NCI-H1436 treated with DMSO at 0.1 percent for 48 hours (cell line): ENCODE measurements at places on chromosomes 16 and 17.

GRCh38 chr16:4182581-4183236 lies 59.2 kb downstream of the SRL start:
- DNase-seq: no peak

DNA sequence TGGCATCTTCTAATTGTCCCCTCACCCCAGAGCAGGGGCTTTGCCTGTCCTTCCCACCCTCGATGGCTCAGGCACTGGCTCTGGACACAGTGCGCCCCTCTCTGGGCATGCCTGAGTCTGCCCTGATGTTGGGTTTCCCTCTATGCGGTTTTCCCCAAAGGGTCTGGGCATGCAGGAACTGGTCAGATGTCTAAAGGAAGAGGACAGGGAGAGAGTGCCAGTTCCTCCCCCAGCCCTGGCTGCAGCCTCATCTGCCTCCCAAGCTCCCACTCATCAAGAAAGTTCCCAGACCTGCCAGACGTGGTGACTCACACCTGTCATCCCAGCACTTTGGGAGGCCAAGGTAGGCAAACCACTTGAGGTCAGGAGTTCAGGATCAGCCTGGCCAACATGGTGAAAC lies 41.3 kb upstream of the PABPN1L start:
- DNase-seq: no peak

- DNase-seq: no peak
These were observed 369.1 kb downstream of the XYLT1 start for GRCh38 chr16:17101646-17102045.

DNA sequence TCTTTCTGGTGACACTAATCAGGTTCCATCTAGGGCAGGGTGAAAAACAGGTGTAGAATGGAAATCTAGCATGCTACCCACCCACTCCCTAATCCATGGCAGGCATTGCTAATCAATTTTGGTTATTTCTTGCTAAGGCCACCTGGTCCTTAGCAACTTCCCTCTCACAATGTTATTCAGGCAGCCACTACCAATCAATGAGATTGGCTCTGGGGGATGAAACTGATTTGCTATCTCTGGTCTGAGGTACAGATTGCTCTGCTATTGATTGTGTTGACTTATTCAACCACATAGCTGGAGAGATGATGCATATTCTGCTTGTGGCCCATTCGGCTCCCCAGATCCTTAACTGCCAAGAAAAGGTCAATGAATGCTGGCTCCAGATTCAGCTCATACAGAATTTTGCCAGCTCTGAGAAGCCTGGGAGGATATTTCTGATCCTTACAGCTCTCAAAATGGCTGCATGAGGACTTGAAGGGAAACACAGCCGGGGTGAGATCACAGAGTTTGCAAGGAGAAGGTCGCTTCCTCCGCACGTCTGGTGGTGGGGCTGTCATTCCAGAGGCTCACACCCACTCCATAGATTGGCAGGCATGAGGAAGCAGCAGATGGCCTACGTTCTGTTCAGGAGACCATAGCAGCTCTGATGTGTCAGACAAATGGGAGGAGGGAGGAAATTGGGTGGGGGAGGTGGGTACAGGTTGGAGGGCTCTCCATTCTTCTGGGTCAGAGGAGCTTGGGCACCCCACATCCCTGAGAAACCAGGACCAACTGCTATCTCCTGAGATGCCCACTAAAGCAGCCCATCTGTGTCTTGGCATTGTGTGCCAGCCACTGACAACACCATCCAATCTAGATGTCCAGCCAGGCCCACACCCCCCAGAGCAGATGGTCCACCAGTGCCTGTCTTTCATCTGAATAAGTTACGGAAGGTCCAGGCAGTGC lies 22.3 kb downstream of the SEZ6 start:
- no peak for DNase-seq

- no peak for DNase-seq
These were observed 25.5 kb upstream of the BCO1 start for GRCh38 chr16:81212830-81213465.

DNA sequence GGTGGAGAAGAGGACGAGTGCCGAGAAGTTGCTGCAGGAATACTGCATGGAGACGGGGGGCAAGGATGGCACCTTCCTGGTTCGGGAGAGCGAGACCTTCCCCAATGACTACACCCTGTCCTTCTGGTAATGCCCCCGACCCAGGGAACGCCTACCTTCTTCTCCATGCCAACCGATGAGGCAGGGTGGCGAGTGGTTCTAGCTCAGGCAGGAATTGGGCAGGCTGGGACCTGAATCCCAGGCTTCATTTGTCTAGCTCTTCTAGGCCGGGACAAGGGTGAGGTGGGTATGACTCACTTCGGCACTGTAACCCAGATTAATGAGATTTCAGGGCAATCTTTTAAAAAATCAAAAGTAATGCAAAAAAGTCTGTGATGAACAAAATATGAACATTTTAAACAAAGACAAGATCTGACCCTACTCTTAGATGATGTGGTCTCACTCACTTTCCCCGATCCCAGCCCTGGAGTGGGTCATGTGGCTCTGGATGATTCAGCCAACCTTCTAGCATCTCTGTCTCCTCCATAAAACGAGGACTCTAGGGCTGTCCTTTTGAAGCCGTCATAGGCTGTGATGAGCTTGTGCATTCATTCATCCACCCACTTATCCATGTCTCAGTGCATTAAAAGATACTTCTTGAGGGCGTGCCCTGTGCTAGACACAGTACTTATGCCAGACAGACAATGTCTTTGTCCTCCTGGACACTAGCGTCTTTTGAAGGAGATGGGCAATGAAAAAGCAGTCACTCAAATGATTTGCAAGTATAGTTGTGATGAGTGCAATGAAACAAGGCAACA lies 102.6 kb downstream of the SDR42E1 start:
- DNase-seq: no peak

DNA sequence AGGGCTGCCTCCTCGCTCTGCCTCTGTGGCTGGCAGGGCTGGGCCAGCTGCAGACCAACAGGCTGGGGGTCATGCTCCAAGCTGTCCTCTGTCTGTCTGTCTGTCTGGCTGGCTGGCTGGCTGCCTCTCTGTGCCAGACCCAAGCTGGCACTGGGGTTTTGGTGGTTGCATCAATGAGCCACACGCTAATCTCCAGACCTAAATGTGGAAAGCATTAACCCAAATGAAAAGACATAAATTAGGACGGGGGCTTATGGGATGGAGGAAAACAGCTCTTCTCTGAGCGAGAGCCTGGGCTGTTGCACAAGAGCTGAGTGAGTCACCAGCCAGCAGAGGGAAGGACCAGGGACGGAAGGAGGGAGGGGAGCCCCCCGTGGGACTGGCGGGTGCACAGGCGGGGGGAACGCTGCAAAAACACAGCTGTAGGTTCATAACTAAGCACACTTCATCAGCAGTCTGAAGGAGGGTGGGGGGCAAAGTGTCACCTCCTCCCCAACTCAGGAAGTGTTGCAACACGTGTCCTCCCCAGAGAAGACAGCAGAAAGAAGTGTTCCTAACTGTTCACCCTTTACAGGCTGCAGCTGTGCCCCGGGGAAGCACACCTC lies 83.4 kb downstream of the GAS7 start:
- no peak for DNase-seq

DNA sequence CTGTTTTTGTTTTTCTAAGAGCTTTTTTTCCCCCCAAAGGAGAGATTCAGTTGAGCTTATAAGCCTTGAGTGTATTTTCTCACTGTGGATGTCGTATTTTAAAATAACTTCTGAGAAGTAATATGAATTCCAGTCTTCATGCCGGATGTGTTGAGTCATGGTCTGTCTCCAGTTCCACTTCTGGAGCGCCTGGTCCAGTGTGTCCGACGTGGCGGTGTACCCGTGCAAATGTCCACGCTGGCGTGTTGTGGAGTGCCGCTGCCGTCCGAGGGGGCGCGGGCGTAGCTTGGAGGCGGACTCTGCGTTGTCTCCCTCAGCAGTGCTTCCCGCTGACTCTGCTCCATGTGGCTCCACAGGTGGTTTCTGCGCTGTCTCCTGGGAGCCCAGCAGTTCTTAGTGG lies 60.9 kb upstream of the ZNF750 start:
- DNase-seq: no peak

GRCh38 chr17:22484826-22485225 lies 792.5 kb downstream of the KCNJ18 start:
- no peak for DNase-seq

DNA sequence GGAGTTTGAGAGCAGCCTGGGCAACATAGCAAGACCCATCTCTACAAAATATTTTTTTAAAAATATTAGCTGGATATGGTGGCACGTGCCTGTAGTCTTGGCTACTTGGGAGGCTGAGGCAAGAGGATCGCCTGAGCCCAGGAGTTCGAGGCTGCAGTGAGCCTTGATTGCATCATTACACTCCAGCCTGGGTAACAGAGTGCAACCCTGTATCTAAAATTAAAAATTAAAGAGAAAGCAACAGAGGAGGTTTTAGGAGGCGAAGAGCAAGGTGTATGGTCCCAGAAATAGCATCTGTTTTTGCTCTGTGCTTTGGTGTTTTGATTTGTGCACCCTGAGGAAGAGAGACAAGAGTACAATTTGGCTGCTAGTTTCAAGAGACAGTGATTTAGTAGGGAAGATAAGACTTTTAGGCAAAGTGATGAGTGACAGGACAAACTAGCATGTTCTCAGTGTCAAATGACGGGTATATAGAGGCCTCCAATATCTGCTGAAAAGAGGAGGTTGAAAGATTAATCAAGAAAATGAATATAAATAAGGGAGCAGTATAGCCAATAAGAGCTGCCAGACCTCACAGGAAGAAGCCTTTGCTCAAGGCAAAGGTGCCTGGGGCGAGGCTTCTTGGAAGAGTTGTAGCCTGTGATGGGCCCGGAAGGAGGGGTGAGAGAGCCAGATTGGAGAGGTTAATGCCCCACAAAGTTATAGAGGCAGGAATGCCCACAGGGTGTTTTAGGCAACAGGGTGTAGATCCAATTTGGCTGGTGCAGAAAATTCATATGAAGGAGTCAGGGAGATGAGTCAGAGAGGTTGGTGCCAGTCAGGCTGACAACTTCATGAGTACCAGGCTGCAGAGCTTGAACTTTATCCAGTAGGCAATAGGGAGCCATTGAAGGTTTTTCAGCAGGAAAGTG lies 11.4 kb downstream of the HLF start:
- DNase-seq: no peak
